ENCODE measurements at places on chromosomes 6 and 20.
A peak's percentile ranks its signal among the peaks of the same experiment; 100 is the strongest.

DNA sequence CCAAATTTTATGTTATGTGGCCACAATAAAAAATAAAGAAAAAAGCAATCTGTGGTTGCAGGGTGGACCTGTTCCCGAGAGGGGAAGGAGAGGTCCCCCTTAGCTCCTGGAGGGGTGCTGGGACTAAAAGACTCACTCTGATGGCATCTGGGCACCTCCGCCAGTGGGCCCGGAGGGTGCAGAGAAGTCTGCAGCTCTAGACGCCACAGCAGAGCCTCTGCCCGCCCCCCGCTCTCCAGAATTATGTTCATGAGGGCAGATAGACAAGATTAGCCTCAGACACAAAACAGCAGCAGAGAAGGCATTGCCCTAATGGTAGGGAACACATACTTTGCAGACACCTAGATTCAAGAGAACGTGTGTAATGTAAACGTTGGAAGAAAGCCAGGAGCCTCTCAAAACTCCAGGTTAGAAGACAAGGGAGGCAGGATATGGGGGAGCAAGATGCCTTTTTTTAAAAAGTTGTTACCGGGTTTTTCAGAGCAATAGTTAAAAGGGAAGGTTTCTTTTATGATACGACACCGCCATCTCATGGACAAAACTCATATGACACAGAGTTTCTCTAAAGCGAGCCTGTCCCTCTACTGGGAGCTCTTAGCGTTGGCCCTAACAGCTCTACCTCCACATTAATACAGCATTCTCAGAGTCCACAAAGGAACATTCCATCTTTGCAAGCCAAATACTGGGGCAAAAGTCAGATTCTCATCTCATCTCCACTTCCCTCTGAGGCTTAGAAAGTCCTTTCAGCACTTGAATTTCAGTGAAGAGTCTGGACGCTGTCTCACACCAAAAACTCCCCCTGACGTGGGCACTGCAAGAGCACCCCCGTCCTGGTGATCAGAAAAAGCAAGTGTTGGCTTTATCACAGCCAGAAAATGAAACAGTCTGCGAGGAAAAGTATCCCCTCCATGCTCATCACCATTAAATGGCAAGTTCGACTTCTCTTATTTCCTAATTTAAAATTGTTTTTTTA lies 47.2 kb downstream of the FOXF2 start:
- DNase-seq = peak; percentile 63

DNA sequence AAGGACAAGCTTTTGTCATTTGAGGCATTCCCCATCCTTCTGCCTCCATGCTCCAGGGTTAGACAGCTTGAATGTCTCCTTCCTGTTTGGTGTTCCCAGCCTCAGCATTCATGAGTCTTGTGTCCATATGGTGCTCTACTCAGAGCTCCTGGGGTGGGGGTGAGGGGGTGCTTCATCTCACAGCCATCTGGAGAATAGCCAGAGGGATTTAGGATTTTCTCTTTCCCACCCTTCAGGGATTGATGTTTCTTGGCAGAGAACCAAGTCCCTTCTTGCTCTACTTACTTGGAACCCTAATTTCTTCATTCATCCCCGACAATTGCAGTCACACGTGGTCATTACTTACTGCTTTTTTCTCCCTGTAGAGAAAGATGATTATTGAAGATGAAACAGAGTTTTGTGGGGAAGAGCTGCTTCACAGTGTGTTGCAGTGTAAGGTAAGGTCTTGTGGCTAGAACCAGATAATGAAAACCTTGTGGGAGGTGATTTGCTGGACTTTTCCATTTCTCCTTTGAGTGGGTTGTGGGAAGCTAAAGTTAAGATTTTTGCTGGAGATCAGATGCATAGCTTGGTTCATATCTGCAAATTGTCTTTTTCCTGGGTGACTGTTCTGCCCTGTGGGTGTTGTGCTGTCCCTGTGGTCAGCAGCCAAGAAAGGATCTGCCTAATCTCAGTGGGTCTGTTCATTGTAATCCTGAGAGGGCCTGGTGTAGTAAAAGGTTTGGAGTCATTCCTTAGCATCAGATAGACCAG lies 18.6 kb downstream of the CMTR1 start:
- no peak for DNase-seq

DNA sequence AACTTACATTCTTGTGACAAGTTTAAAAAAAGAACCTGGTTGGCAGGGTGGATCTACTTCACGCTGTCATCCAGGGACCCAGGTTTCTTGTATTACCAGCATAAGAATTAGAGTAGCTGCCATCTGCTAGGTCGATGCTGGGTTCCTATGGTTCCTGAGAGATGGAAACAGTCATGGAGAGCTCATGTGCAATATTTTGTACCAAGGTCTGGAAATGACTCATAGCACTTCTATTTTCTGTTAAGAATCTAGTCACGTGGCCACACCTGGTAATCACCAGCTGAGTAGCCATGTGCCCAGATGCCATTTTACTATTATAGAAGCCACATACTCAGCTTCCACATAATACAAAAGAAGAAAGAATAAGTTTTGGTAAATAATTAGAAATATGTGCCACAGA lies 171.3 kb downstream of the CD83 start:
- no peak for DNase-seq

DNA sequence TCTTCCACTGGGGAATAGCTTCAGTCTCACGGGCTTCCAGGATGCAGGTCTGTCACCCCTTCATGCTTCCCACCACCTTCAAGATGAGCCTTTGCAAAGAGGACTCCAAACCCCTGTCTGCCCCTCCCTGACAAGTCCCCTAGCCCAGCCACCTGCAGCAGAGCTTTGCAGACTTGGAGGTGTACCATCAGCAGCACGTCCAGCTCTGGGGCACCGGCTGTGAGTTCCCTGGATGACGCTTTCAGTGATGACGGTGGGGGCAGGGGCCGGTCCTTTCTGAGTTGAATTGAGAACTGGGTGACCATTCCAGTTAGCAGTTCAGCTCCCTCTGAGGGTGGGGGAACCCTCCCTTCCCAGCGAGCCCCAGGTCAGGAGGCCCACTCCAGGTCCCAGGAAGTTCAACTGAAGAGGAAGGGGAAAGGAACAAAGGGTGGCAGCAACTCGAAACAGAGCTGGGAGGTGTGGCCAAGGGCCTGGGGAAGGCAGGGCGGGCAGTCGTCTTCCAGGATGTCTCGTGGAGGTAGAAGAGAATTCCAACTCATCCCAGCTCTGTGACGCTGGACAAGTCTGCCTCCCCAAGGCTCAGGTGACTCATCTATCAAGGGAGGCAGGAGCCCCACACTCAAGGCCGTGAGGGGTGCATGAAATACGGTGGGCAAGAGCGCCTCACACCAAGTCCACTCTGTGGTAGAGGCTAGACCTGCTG lies 86.0 kb downstream of the PTPN1 start:
- no peak for DNase-seq

DNA sequence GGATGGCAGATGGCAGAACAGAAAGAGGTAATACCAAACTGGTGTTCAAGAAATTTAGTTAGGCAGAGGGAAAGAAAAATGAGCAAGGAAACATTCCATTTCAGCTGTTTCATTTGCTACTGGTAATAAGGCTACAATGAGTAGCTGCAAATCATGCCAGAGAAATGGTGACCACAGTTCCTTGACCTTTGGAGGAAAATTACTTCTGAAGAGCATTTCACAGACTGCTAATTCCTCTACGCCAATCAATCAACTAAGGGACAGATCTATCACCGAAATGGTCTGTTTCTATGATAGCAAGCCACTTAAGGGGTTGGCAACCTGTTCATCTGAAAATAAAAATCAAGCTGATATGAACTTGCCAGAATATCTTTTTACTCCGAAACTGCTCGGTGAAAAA lies 119.5 kb downstream of the PTPRK start:
- DNase-seq = no peak

GRCh38 chr6:157763904-157764177 lies 59.2 kb upstream of the SNX9 start:
- DNase-seq = no peak

GRCh38 chr6:152636609-152637295 lies 410 bp downstream of the SYNE1 start:
- DNase-seq = no peak

DNA sequence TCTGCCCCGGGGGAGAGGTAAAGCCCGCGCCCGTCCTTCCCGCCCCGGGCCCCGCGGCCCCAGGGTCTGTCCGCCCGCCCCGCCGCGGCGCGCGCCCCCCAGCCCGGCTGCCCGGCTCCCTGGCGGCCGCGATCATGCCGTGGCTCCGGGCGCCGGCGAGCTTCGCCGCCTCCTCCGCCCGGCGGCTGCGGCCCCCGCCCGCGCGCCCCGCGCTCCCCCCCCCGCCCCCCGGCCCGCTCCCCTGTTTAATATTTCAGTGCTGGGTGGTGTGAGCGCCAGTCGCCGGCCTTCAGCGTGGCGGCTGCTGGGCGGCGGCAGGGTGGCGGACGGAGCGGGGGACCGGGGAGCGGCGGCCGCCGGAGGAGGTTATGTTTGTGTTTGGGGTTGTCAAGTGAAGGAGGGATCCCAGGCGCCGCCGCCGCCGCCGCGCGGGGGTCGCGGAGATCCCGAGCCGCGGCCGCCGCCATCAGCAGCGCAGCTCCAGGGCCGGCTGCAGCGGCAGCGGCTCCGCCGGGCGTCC lies at the start of gene HIVEP1:
TSS of gene HIVEP1 (plus strand) at position 275 of the 520 bp plus-strand sequence. CDS start 3,317 bp downstream, outside the sequence.
- DNase-seq = peak; percentile 21

DNA sequence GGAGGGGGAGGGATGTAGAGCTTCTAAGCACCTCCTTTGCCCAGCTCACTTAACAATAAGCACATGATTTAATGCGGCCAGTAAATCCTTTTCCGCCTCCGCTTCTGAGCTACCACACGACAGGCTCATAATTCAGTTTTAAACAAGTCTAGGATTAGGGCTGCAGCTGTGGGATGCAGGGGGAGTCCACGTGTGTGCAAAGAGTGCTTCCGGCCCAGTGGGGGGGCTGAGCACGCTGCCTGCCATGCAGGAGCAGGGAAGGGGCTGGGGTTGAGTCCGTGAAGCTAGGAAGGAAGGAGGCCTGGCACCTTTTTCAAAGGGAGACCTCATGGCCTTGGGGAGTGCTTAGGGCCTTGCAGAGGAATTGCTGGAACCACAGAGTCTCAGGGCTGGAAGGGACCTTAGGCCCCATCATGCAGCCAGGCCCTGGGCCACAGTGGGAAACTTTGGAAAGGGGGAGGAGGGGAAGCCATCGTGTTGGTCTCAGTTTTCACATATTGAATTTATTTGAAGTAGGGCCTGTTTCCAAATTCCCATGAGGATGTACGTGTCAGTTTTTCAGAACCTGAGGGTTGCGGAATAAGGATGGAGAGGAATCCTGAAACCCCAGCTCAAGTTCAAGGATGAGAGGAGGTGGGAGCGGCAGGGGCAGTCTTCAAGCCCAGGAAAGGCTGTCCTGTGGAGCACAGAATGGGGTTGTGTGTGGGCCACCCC lies 96.1 kb downstream of the VEGFA start:
- DNase-seq = no peak

GRCh38 chr6:63245909-63246308 lies 34.6 kb downstream of the FKBP1C start:
- DNase-seq = no peak

DNA sequence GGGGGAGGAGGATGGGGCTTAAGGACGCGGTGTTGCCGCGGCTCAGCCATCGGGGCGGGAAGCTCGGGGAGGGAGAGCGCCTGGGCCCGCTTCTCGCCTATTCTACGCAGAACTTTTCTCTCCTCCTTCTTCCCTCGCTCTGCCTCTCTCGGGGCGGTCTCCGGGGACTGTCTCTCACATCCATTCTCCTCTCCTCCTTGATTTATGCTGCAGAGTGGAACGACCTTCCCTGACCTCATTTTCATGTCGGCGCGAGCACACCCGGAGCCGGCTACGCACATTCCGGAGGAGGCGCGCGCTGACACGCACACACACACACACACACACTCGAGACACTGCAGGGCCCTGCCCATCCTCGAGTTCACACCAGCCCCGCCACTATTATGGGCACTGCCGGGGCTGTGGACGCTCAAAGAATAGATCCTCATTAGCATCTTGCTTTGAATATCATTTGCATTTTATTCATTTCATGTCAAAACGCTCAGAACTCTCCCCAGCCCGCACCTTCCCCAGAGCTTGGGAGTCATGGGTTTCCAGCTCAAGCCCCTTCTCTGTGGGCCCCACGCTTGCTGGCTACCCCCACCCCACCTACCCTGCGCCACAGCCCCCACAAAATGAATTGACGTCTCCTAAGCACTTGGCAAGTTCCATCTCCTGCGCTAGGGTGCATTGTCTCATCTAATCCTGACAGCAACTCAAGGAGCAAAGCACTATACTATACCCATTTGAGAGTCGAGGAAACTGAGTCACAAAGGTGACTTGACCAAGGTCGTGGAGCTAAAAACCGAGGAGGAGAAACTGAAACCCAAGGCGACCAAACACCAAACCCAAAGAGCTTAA lies 36.8 kb downstream of the NCR2 start:
- peak; percentile 33 for DNase-seq

DNA sequence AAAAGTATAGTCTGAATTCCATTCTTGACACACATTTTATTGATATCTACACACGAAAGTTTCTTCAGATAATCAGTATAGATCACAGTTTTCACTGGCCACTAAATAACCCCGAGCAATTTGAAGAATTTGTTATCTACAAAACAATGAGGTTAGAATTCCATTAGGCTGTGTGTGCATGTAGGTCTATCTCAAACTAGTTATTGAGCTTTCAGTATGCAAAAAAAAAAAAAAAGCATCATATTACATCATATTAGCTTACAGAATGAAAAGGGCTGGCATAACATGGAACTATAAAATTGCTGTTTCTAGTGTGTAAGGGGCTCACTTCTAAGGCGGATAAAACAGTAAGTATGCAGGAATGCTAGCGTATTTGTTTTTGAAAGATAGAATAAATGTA lies 59.5 kb upstream of the ADGRG6 start:
- no peak for DNase-seq

- DNase-seq = peak; percentile 52
Measured at GRCh38 chr20:53216478-53216855, 244.3 kb downstream of the TSHZ2 start.

DNA sequence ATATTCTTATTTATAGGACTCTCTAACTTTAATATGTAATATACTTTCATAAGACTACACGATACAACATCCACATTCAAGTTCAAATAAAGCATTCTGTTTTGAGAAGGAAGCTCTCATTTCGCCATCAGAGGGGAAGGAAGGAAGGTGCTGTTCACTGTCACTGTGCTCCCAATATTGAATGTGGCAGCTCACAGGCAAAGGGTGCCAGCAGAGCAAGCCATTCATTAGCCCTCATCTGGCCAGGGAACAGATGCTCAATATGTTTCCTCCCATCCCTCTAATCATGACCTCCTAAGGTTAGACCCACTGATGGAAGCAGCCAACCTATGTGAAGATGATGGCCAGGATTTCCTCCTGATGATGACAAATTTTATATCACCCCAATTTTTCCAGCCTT lies 154.4 kb downstream of the DST start:
- DNase-seq = no peak

GRCh38 chr6:125339653-125340052 lies 37.9 kb upstream of the HDDC2 start:
- no peak for DNase-seq

GRCh38 chr6:80460257-80460865 lies 353.9 kb downstream of the BCKDHB start:
- no peak for DNase-seq

- no peak for DNase-seq
Measured at GRCh38 chr6:166341464-166341863, 881 bp downstream of the SFT2D1 start.

- DNase-seq = no peak
Measured at GRCh38 chr20:55472704-55473103, 532.6 kb downstream of the CBLN4 start.

GRCh38 chr6:87661016-87661415 lies 41.0 kb downstream of the AKIRIN2 start:
- no peak for DNase-seq

- DNase-seq = no peak
Measured at GRCh38 chr6:35737413-35738211, 780 bp downstream of the ARMC12 start.

GRCh38 chr6:33271468-33272274 lies at the start of the genes RPS18 and VPS52:
Gene RPS18 (plus strand): TSS chr6:33272075. CDS start chr6:33272120, 45 bp downstream.
Gene VPS52 (minus strand): TSS chr6:33271876. CDS start chr6:33271675, 201 bp downstream.
- peak; percentile 95 for DNase-seq
